ENCODE measurements at places on chromosomes 3 and 15.

DNA sequence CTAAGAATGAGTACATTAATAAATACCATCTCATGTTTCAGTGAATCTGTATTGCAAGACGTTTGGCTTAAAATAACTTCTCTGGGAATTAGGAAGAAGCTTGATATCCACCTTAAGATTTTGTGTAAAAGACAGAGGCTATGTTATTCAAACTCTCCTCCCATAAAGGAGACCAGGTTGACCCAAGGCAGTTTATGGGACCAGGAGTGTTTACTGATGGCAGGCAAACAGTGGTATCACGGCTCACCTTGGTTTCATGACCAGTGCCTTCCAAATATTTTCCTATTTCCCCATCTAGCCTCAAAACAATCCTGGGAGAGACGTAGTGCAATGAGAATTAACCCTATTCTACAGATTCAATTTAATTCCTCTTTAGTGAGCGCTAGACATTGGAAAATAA lies 90.2 kb upstream of the SNTN start:
- DNase-seq: no peak

DNA sequence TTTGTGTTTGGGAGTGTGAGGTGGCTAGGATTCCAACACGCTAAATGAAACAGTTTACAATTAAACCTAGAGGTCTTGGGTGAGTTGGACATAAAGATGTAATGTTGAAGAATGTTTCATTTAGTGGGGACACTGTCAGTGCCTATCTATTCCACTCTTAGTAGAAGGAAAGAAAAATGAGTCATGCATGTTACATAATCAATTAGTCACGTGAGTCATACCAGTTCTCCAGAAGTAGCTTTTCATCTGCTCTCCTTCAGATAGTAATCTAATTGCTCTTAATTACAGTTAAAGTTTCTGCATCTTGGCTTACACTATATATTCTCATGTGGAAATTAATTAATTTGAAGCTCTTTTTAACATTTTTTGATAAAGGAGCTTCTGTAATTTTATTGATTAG lies 115.7 kb upstream of the P2RY1 start:
- no peak for DNase-seq

DNA sequence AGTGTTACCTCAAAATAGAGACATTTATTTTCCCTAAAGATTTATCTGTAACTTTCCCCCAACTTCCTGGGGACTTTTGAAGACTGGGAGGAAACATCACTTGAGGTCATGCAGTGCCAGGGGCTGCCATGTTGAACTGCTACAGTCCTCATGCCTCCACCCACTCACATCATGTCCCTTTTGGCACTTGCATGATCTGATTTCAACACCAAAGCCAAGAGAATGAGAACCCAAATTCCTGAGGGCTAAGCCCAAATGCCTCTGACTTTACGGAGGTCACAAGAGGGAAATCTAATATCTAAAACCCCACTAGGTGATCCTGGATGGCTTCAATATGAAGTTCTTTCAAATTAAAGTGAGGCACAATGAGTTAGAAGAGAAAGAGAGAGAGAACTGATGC lies 213.1 kb downstream of the NTRK3 start:
- no peak for DNase-seq

GRCh38 chr3:168248383-168249204 lies 152.9 kb upstream of the GOLIM4 start:
- DNase-seq: peak; percentile 25

DNA sequence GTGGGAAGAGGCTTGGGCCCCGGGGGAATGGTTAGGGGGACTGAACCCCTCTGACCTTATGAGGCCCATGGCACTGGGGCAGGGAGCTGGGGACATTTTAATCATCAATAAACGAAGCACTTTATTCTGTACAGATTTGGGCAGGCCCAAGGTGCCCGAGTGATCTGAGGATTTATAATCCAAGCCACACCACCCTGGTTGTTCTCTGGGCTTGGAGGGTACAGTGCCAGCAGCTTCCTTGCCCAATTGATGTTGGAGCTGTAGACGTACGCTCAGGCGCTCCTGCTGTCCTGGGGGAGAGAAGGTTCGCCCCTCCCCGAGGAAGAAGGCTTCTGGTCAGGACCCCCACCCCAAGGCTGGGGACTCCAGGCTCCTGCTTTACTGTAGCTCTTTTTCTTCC lies 12.5 kb downstream of the ZBTB47 start:
- DNase-seq: no peak

DNA sequence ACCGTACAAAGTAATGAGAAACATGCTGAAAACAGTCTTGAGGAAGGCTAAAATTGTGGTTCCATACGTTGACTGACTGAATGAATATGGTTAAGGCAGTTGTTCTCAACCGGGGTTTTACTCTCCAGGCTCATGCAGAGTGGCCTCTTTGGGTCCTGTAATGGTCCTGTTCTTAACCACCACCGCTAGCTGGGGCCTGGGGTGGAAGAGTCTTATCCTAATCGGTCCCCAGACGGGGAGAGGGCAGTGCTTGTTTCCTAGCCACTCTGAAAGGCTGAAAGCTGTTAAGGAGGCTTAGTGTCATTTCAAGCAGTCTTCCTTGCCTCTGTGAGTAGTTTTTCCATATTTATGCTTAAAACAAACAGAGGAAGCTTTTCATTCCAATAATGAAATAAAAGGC lies 32.0 kb downstream of the SELENOT start:
- no peak for DNase-seq

DNA sequence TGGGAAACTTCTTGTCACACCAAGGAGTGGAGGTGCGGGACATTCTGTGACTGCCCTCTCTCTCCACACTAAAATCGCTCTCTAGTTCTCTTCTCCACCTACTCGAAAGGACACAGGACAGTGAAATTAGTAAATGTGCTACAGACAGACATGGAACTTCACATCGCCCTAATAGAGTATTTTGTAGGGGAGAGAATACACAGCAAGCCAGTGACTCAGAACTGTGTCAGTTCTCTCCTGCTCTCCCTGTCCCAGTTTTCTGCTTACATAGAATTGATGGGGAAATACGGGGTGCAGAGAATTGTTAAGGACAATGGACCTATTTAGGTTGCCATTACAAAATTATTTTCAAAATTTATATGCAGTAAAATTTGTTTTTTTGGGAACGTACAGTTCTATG lies 159.6 kb upstream of the GADL1 start:
- no peak for DNase-seq

DNA sequence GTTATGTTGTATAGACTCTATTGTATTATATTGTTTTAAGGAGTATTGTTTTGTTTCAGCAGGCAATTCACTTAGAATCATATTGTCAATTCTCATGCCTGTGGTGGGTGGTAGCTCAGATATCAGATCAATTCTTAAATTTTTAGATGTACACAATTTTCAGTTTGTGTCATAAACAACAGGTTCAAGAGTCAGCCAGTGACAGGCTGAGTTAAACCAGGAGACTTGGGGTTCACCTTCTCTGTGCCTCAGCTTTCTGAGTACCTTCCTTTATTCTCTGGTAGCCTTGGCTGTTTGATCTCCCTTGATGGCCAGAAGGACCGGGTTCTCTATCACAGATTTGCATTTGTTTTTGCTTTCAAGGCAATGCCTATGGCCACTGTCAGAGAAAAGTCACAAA lies 199.9 kb upstream of the KCNMB2 start:
- DNase-seq: no peak

DNA sequence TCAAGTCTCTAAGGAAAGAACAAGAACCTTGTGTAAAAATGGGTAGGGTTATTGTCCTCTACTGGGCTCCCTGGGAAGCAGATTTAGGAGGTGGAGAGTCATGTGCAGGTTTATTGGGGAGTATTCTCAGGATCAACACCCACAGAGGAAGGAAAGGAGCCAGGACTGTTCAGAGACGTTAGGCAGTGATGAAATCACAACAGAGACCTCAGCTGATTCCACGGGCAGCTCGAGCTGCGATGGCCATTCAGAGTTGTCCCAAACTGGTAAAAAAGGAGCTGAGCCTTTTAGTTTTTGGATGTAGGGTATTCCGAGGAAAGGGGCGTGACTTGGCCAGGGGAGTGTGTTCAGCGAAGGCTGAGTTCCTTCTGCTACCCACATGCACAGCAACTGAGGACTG lies 85.0 kb downstream of the RORA start:
- no peak for DNase-seq

DNA sequence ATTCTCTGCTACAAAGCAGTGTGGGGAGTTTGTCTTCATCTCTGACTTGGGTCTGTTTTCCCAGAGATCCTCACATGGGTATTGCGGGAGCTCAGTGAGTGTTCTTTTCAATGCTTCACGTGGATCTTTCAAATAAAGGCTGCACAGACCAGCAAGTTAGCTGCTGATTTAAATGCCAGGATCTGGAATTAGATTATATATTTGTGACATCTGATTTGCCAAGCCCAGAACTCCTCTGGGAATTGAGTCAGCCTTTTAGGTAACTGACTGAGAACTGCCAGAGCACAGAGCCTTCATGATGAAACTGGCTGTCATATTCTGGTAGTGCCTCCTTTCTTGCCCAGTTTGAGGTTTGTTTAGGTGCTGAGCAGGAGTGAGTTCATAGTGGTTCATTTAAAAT lies 14.7 kb downstream of the EDEM1 start:
- no peak for DNase-seq

DNA sequence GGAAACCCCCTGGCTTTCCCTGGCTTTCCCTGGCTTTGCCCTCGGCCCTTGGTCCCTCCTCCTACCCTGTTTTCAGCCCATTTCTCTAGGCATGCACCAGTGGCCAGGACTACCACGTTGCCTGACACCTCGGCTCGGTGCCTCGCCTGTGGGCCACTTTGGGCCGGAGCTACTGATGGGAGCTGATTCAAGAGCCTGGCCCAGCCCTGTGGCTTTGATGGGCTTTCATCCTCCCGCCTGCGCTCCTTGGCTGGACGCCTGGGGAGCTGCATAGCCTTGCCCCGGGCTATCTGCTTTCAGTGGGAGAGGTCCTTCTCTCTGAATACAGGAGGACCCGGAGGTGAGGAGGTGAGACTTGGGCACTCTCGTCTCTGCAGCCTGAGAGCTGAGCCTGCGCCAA lies 192.7 kb upstream of the HES1 start:
- DNase-seq: no peak

DNA sequence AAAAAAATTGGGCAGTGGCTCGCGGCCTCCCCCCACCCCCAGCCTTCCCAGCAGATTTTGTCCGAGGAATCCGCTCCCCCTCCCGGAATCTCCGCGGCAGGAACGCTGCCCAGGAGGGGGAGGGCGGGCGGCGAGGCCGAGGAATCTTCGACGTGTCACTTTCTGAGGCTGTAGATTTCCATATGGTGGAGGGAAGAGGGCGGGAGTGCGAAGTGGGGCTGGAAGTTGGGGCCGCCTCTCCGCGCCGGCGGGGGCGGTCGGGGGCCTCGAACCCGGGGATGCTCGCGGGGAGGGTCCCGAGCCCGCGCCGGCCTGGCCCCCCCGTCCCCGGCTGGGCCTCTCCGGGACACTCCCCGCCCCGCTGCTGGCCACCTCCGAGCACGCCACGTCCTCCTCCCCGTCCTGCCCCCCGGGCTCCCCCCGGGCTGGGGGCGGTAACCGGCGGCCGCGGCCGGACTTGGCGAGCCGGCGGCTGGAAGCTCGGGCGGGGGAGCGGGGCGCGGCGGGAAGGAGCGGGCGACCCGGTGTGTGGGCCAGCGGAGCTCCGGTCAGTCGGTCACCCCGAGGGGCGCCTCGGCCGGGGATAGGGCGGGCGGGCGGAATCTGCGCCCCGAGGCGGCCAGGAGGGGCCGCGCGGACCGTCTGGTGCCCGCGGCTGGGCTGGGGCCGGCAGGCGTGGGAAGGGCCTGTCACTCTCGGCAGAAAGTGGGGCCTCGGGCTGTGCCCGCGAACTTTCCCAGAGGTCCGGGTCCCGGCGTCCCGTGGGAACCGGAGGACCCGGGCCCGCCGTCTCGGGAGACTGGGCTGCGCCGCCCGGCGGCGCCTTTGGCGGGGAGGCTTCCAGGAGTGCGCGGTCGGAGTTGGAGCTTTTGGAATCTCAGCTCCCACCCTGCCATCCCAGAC lies 951 bp downstream of the FNDC3B start:
- peak; percentile 16 for DNase-seq

- DNase-seq: no peak
Observed at GRCh38 chr3:171503817-171504216, 43.6 kb upstream of the TNIK start.

DNA sequence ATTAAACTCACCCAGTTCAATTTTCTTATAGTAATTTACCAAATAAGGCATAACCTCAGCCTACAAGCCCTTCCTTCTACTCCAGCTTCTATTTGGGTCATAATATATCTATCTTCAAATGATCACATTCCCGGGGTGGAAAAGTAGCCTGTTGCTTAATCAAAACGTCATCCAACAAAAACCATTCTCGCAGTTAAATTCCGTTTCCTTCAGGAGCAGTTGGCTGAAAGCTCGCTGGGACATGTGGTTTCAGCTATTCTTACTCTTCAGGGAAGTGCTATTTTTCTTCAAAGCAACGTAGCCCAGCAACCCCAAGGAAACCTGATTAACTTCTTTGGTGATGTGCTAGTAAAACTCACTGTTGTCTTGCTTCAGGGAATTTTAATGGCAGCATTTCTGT lies 59.6 kb downstream of the MAGI1 start:
- DNase-seq: no peak

DNA sequence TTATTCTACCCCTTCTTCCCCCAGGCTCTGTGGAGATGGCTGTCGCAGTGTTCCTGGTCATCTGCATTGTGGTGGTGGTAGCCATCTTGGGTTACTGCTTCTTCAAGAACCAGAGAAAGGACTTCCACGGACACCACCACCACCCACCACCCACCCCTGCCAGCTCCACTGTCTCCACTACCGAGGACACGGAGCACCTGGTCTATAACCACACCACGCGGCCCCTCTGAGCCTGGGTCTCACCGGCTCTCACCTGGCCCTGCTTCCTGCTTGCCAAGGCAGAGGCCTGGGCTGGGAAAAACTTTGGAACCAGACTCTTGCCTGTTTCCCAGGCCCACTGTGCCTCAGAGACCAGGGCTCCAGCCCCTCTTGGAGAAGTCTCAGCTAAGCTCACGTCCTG lies 12.9 kb downstream of the SPINT1 start:
- no peak for DNase-seq

DNA sequence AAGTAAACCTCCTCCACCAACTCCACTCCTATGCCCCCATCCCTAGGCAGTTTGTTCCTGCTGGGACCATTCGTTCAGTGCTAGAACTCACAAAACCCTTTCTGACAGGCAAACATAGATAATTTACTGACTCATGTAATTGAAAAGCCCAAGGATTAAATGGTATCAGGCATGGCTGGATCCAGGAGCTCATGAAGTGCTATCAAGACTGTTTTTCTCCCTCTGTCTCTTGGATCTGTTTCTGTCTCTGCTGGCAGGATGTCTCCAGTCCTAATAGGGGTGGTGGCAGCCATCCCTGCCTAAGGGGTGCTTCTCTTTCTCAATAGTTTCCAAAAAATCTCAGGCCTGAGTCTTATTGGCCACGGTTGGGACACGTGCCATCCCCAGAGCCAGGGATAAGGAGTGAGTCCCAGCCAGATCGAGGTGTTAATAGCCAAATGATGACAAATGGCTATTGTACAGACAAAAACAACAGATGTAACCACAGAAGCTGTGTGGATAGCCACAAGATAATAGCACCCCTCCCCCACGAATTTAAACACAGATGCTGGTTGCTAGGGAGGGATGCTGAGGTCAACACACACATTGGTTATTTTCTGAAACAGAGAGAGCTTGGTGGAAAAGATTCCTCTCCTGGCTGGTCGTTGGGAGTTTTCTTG lies 168.6 kb downstream of the SHQ1 start:
- DNase-seq: no peak

- DNase-seq: no peak
Observed at GRCh38 chr15:77818484-77819047, 185.9 kb upstream of the LINGO1 start.

- no peak for DNase-seq
Observed at GRCh38 chr3:189567322-189567721, 63.9 kb upstream of the TP63 start.

- no peak for DNase-seq
Observed at GRCh38 chr15:89419370-89419984, 76.9 kb downstream of the RHCG start.

- DNase-seq: no peak
Observed at GRCh38 chr3:111863942-111864694, 5.1 kb downstream of the PHLDB2 start.
